Right atrium auricular region (tissue), 2 donors: ENCODE measurements at places on chromosomes 16 and 17.

DNA sequence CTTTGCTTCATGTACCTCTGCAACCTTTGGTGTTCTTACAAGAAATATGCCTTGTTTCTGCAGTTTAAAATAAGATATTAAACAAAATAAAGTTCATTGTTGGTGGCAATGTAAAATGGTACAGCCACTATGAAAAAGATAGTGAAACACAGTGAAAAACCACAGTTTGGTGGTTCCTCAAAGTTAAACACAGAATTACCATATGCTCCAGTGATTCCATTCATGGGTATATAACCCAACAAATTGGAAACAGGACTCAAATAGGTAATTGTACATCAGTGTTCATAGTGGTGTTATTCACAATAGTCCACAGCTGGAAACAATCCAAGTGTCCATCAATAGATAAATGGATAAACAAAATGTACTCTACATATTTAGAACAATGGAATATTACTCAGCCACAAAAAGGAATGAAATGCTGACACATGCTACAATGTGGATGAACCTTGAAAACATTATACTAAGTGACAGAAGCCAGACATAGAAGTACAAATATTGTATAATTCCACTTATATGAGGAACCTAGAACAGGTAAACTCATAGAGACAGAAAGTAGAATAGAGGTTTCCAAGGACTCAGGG is 49.2 kb downstream of the CUEDC1 start:
- no peak overlapping the region for H3K4me3 ChIP-seq
- peaks cover 3% of the 10 kb centered on the region for H3K4me1 ChIP-seq
- H3K36me3 ChIP-seq = no peaks in the 10 kb centered on the region
- no peak for DNase-seq
- no peak overlapping the region for H3K27ac ChIP-seq

GRCh38 chr17:73359987-73360410 is 48.2 kb upstream of the CDC42EP4 start:
- H3K4me3 ChIP-seq = no peak overlapping the region
- no peaks in the 10 kb centered on the region for H3K27me3 ChIP-seq
- H3K27ac ChIP-seq = no peak overlapping the region
- no peak for DNase-seq
- no peaks in the 10 kb centered on the region for H3K36me3 ChIP-seq

GRCh38 chr16:78570399-78571141 is 471.1 kb downstream of the WWOX start:
- DNase-seq = no peak
- H3K27me3 ChIP-seq = no peaks in the 10 kb centered on the region
- H3K4me1 ChIP-seq = no peaks in the 10 kb centered on the region
- H3K4me3 ChIP-seq = no peak overlapping the region

DNA sequence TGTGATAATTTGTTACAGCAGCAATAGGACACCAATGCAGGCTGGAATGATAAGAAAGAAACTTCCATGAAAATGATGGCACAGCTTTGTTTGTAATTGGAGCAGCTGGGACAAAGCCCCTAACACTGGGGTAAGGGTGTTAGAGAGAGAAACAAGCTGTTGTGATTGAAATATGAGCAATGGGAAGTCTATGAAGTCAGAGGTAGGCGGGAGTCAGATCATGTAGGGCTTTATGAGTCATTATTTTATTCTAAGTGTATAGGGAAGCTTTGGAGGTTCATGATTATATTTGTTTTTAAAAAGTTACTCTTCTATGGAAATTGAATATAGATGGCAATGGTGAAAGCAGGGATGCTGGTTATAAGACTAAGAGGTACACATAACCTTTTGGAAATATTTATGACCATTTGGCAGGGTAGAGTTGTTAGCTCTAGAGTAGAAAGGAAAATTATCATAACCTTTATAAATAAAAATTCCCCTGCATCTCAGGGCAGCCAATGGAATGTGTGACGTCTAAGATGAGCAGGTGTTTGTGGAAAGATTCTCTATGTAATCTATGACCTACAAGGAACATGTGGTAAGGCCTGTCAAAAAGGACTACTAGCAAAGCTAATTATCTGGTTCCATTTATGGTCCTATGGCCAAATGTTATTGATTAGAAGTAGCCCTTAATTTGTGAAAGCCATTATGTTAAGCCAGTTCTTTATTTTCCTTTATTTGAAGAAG is 85.6 kb downstream of the KCNJ2 start:
- H3K36me3 ChIP-seq = no peaks in the 10 kb centered on the region
- DNase-seq = no peak
- H3K4me3 ChIP-seq = no peak overlapping the region
- H3K4me1 ChIP-seq = no peaks in the 10 kb centered on the region

GRCh38 chr16:87823181-87823929 is 46.0 kb downstream of the SLC7A5 start:
- H3K4me3 ChIP-seq = no peak overlapping the region
- no peaks in the 10 kb centered on the region for H3K36me3 ChIP-seq
- no peaks in the 10 kb centered on the region for H3K4me1 ChIP-seq
- H3K27ac ChIP-seq = no peak overlapping the region

- H3K27me3 ChIP-seq = no peaks in the 10 kb centered on the region
- no peak for DNase-seq
- H3K4me1 ChIP-seq = no peaks in the 10 kb centered on the region
- no peaks in the 10 kb centered on the region for H3K36me3 ChIP-seq
- no peak overlapping the region for H3K27ac ChIP-seq
Observed at GRCh38 chr17:51643702-51644490, 383.6 kb downstream of the UTP18 start.

GRCh38 chr16:28081391-28081968 is 18.0 kb upstream of the GSG1L start:
- no peak overlapping the region for H3K4me3 ChIP-seq
- H3K27me3 ChIP-seq = no peaks in the 10 kb centered on the region
- DNase-seq = no peak

DNA sequence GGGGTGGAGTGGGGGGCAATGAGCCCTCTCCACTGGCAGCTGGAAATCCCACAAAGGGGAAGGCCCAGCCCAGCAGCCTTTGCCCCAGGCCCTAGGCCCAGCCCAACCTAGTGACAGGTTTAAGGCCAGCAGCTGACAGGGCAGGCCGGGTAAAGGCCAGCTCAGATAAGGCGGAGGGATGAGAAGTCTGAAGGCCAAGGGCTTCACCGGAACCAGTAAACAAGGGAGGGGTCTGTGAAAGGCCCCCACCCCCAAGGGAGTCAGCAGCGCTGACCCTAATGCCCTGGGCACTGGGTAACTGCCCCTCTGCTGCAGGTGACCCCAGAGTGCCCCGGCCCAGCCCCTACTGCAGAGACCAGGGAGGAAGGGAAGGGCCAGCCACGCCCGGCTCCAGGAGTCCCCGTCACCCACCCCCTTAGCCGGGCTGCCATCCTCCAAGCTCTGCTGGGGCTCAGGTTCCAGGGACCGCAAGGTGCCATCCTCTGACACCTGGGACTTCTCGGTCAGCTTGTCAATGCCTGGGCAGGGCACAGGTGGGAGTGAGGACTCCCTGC is 17.5 kb downstream of the OTOP3 start:
- no peak overlapping the region for H3K27ac ChIP-seq
- H3K4me3 ChIP-seq = no peak overlapping the region
- no peaks in the 10 kb centered on the region for H3K36me3 ChIP-seq
- H3K27me3 ChIP-seq = no peaks in the 10 kb centered on the region
- H3K4me1 ChIP-seq = no peaks in the 10 kb centered on the region

- DNase-seq = no peak
- no peak overlapping the region for H3K27ac ChIP-seq
- no peaks in the 10 kb centered on the region for H3K27me3 ChIP-seq
- no peak overlapping the region for H3K4me3 ChIP-seq
- H3K36me3 ChIP-seq = no peaks in the 10 kb centered on the region
Observed at GRCh38 chr17:52828621-52829020, 670.1 kb upstream of the CA10 start.
